Epithelial cell of proximal tubule (primary cell): ENCODE measurements at places on chromosomes 6 and 20.
A peak's percentile ranks its signal among the peaks of the same experiment; 100 is the strongest.

DNA sequence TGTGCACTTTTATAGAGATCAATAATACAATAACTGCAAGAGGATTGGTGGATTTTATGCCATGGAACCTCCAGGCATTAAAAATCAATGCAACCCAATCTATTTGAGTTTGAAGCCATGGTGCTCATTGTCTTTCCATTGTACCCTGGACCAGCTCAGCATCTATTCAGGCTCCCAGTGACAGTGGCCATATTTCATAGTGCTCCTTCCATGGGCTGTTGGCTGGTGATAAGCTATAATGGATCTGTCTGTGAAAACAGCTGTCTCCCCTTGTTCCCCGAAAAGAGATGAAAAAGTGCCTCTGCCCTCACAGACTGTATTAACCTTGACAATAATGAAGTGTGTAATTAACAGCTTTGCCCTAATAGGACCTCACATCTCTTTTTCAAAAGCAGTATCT lies 74.3 kb downstream of the LAMP5 start:
- DNase-seq, result no peak

- DNase-seq, result no peak
These were observed 40.9 kb downstream of the RNF182 start for GRCh38 chr6:13965582-13966127.

- peak; percentile 55 for DNase-seq
These were observed 24.0 kb upstream of the HDAC2 start for GRCh38 chr6:113994934-113995342.

DNA sequence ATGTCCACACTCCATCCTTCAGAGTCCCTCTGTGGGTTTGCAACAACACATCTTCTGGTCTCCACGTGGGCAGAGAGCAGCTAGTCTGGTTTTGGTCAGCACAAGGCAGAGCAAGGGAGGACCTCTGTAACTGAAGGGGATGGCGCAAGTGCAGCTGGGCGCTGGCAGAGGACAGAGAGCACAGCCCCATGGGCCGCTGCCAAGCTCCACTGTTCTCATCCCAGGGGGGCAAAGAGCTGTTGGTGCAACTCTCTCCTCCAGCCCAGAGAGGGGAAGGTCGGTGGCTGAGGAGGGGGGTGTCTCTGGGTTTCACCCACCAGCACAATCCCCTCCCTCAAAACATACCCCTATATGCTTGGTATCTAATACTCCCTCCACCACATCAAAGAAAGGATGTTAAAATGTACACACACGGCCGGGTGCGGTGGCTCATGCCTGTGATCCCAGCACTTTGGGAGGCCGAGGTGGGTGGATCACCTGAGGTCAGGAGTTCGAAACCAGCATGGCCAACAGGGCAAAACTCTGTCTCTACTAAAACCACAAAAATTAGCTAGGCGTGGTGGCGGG lies 9.1 kb downstream of the ATP9A start:
- no peak for DNase-seq

GRCh38 chr6:71294121-71294523 lies 5.5 kb downstream of the OGFRL1 start:
- no peak for DNase-seq

DNA sequence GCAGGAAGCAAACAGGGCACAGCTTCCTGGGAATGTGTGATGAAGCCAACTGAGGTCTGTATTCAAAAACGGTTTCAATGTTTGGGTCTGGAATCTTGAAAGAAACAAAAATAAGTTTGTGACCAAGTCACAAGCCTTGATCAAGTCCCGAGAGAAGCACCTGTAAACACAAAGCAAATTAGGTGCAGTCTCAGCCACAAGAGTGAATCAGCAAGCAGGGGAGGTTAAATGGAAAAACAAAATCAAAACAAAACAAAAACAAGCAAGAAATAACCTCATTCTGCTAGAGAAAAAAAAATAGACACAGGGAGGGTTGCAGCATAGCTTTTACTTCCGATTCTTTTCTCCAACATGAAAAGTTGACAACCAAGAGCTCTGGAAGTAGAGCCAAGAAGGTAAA lies 201.7 kb downstream of the CLIC5 start:
- DNase-seq, result no peak

- no peak for DNase-seq
These were observed 402.7 kb downstream of the TAF4 start for GRCh38 chr20:61662968-61663331.
